HFFc6 (cell line): ENCODE measurements at places on chromosomes 7 and 10. TPM values are rescaled to one million over a fixed set of nuclear protein-coding genes. Genes with fewer than 3 reads are reported as not detected.

- no peak for DNase-seq
Measured at GRCh38 chr10:70568781-70569495, 33.6 kb downstream of the PRF1 start.

Gene PIP
- not detected in 3 replicates for total RNA-seq

DNA sequence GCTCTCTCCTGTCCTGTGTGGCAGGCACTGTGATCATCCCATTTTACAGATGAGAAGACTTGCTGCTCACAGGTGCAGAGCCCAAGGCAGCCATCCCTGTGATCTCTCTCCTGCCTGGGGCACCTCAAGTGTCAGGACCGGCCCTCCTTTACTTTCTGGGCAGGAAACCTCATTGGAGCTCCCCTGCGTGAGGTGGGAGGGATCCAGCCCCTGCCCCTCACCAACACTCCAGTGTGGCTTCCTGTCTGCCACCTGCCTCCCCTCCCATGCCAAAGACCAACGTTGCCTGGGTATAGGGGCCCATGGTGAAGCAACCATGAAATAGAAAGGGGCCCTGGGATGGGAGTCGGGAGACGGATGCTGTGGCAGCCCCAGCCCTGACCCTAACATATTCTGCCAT is 91.2 kb upstream of the MYL10 start:
- DNase-seq, result no peak

GRCh38 chr7:138205614-138206150 is 129.4 kb downstream of the AKR1D1 start:
- no peak for DNase-seq

DNA sequence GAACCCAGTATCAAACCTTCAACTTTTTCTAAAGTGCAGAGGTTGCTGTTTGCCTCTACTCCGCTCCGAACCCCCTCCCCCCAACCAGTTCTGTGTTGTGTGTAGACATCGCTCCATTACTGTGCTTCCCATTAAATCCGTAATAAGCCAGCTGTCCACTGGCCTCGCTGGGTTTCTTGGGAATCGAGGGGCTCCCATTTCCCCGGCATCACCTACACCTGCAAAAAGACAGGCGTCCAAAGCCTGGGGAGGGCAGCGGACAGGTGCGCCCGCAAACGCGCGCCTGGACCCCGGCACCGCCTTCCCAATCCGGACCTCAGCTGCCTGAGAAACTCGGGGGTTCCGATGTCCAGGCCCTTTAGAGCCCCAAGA is 631 bp downstream of the RTKN2 start:
- no peak for DNase-seq

- DNase-seq, result no peak
Measured at GRCh38 chr7:82049442-82049841, 279.6 kb upstream of the HGF start.

Gene CBX3
- total RNA-seq, result 123 to 150 TPM (median 144 TPM) in 3 replicates

Gene TAF6
- 62.9 to 78.6 TPM (median 75.8 TPM) in 3 replicates for total RNA-seq

Gene RBM33
- total RNA-seq, result 36.8 and 38.9 TPM in 2 replicates

Gene GDF10
- not detected in 2 replicates for total RNA-seq

- no peak for DNase-seq
Measured at GRCh38 chr7:107453388-107453787, 16.5 kb upstream of the GPR22 start.

Gene SLC37A3
- 23.5 to 32.8 TPM (median 24.9 TPM) in 3 replicates for total RNA-seq

DNA sequence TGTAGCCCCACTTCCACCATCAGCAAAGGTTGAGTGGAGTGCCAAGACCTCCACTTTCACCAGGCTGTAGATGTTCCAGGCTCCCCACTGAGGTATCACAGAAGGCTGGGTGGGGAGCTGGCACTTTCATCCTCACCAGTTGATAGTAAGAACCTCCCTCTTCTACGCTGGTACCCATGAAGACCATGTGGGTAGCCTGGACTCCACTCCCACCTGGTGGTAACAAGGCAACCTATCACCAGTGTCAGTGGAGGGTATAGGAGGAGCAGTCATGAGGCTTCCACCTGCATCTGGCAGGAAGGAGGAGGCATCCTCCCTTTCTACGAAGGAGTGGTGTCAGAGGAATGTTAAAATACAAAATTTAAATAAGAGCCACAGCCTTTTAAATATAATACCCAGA is 4.4 kb downstream of the SMIM30 start:
- no peak for DNase-seq

- DNase-seq, result no peak
Measured at GRCh38 chr10:22542773-22543172, 171.6 kb downstream of the PIP4K2A start.

Gene HOXA2
- total RNA-seq, result not detected in 2 replicates

Gene UCN3
- not detected in 3 replicates for total RNA-seq

DNA sequence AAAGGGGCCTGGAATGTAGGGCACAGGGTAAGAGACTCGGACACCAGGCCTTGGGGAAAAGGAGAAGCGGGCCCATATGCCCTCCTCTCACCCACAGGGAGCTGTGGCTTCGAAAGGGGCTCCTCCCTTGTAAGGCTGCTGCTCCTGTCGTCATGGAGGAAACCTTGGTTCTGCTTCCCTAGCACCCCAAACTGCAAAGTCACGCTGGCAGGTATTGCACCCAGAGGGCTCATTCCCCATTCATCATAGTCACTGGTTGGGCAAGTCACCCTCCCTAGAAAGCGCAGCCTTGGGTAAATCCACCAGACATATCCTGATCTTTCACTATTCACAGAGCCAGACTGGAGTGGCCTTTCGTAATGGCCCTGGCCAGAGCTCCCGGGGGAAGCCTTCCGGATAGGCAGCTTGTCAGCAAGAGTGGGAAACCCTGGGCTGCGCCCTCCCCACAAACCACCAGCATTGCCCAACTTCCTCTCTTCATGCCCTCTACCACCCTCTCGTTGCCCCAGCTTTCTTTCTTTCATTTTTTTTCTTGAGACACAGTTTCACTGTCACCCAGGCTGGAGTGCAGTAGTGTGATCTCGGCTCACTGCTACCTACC is 121.0 kb downstream of the HIP1 start:
- no peak for DNase-seq

DNA sequence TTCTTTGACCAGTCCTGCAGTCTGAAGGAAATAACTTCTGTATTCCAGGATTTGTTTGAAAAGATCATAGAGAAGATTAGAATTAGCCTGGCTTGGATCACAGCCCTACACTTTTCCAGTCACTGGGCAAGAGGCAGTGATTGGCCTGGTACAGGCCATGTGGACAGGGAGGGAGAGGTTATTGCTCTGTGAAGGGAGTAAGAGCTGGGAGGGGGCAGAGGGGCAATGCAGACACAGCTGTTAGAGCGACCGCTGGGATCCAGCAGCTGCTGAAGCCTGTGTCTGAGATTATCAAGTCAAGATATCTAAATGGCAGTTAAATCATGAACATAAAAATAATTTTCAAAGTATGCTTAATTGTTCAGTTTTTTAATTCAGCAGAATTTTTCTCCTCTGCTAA is 257.3 kb downstream of the SDK1 start:
- no peak for DNase-seq

- DNase-seq, result peak; percentile 34
Measured at GRCh38 chr7:14598978-14599377, 303.6 kb downstream of the DGKB start.

DNA sequence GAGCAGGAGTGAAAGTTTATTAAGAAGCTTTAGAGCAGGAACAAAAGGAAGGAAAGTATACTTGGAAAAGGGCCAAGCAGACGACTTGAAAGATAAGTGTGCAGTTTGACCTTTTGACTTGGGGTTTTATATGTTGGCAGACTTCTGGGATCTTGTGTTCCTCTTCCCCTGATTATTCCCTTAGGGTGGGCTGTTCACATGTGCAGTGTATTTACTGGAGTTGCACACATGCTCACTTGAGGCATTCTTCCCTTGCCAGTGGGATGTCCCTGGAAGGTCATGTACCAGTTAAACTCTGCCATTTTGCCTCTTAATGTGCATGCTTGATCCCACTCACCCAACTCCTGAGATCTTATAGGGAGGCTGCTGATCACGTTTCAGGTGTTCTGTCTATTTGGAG is 23.4 kb upstream of the ARHGAP12 start:
- no peak for DNase-seq

DNA sequence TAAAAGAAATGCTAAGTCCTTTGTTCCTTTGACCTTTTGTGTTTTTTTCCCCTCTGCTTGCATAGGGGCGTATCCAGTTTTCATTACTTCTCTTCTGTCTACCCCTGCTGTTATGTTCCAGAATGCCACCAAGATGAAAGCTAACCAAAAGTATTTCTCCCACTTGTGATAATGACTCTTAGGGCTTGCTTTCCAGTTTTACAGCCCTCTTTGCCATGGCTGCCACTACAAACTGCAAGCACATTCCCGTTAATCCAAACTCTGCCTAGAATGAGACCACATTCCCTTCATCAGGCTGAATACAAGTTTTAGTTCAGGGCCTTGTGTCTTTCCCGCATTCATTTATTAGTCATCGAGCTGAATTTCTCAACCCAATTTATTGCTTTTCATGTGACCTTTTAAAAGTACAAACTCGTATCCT is 23.6 kb upstream of the CD36 start:
- DNase-seq, result peak; percentile 68
